ENCODE measurements at places on chromosomes 12 and 14. TPM values are rescaled to one million over a fixed set of nuclear protein-coding genes. Genes with fewer than 3 reads are reported as not detected.

DNA sequence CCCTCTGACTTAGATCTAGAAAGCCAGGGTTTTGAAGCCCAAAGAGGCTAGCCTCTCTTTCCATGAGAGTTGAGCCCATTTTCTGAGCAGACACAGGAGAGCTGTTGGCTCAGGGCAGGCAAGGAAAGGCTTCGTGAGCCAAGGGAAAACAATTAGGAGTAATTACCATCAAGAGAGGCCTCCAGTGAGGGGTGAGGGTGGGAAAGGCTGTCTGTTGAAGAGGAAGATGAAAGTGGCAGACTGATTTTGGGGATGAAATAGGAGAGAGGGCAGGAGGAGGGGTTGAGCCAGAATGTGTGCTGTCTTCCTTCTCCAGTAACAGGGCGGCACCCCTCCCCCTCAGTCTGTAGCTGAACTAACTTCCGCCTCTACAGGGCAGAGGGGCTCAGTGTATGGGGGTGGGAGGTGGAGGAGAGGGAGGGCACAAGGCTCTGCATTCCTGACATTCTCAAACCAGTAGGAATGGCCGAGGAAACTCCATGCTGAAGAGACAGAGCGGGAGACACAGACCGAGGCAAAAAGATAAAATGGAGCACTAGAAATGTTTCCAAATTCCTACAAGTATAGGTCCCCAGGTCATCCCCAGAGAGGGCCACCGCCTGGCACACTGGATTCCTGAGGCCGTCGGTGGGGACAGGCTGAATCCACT is 33.1 kb upstream of the COL2A1 start:
- no peaks in the 10 kb centered on the region for H3K27me3 ChIP-seq
- H3K4me1 ChIP-seq: peaks cover 6% of the 10 kb centered on the region
- H3K36me3 ChIP-seq: no peaks in the 10 kb centered on the region
- DNase-seq: no peak

GRCh38 chr14:81298122-81298521 is 77.4 kb upstream of the GTF2A1 start:
- H3K27ac ChIP-seq: peak overlapping the region; percentile 72
- DNase-seq: no peak
- H3K4me1 ChIP-seq: peaks cover 32% of the 10 kb centered on the region
- peak overlapping the region; percentile 46 for H3K4me3 ChIP-seq
- H3K36me3 ChIP-seq: no peaks in the 10 kb centered on the region
- H3K27me3 ChIP-seq: peaks cover 3% of the 10 kb centered on the region

- no peaks in the 10 kb centered on the region for H3K36me3 ChIP-seq
- DNase-seq: no peak
- H3K4me3 ChIP-seq: no peak overlapping the region
- no peak overlapping the region for H3K27ac ChIP-seq
- no peaks in the 10 kb centered on the region for H3K27me3 ChIP-seq
These were observed 15.8 kb upstream of the GCH1 start for GRCh38 chr14:54918427-54918826.

GRCh38 chr14:102734436-102734835 is 42.8 kb upstream of the TRAF3 start:
- peaks cover 4% of the 10 kb centered on the region for H3K27me3 ChIP-seq
- peaks cover 2% of the 10 kb centered on the region for H3K4me1 ChIP-seq
- no peaks in the 10 kb centered on the region for H3K36me3 ChIP-seq
- no peak for DNase-seq

GRCh38 chr14:68604361-68604730 is 188.5 kb downstream of the ZFP36L1 start:
- no peak overlapping the region for H3K4me3 ChIP-seq
- no peak for DNase-seq
- no peak overlapping the region for H3K27ac ChIP-seq
- H3K36me3 ChIP-seq: peaks cover 6% of the 10 kb centered on the region
- peaks cover 9% of the 10 kb centered on the region for H3K4me1 ChIP-seq
- H3K27me3 ChIP-seq: peaks cover 6% of the 10 kb centered on the region

GRCh38 chr12:117818400-117818799 is 150.4 kb downstream of the KSR2 start:
- H3K4me1 ChIP-seq: no peaks in the 10 kb centered on the region
- H3K36me3 ChIP-seq: no peaks in the 10 kb centered on the region
- DNase-seq: no peak
- no peak overlapping the region for H3K4me3 ChIP-seq
- H3K27ac ChIP-seq: no peak overlapping the region

GRCh38 chr14:68956724-68957123 is 22.4 kb downstream of the ACTN1 start:
- no peak overlapping the region for H3K4me3 ChIP-seq
- H3K36me3 ChIP-seq: no peaks in the 10 kb centered on the region
- no peak for DNase-seq
- no peaks in the 10 kb centered on the region for H3K27me3 ChIP-seq
- no peak overlapping the region for H3K27ac ChIP-seq
- H3K4me1 ChIP-seq: peaks cover 4% of the 10 kb centered on the region

DNA sequence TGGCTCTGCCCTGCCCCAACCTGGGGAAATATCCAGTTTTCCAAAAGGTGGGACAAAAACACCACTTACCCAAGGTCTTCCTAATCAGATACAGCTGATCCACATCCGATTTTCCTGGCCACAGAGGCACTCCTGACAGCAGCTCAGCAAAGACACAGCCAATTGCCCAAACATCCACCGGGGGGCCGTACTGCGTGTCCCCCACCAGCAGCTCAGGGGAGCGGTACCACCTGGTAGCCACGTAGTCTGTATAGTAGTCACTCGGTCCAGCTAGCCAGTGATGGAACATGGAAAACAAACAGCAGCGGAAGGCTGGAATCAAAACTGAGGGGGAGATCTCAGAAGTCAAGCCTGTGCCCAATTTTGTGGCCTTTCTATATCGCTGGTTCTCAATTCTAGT is 28.8 kb downstream of the DMAC2L start:
- H3K4me3 ChIP-seq: no peak overlapping the region
- H3K27ac ChIP-seq: peak overlapping the region; percentile 59
- peaks cover 9% of the 10 kb centered on the region for H3K27me3 ChIP-seq
- H3K4me1 ChIP-seq: peaks cover 43% of the 10 kb centered on the region

- H3K27me3 ChIP-seq: peaks cover 2% of the 10 kb centered on the region
- H3K4me1 ChIP-seq: peaks cover 25% of the 10 kb centered on the region
- no peaks in the 10 kb centered on the region for H3K36me3 ChIP-seq
- peak overlapping the region; percentile 89 for H3K27ac ChIP-seq
These were observed 106.7 kb downstream of the CRADD start for GRCh38 chr12:93783832-93784231.

DNA sequence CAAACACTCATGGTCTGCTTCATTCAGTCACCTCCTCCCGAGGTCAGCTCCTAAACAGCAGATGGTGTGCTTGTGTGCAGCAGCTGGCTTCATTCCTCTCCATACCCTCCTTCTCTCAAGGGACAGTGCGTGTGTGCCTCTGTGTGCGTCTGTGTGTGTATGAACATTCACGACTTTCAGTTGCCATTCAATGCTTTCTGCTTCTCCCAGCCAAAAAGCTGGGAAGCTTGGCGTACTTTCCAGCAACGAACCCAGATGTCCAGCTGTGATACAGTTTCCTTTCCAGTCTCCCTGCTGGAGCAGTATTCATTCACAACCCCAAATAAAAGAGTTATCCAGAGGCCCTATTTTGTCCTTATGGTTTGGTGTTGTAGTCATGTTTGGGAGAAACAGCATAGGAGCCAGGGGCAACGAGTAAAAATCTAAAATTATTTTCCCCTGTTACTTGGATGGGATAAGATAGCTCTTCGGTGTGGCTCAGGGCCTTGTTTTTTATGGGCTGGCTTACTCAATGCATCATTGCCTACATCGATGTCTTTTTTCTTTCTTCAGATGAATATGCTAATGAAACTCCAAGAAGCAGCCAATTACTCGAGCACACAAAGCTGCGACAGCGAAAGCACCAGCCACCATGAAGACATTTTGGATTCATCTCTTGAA is 379.3 kb downstream of the NAV3 start:
- H3K36me3 ChIP-seq: no peaks in the 10 kb centered on the region
- H3K4me1 ChIP-seq: peaks cover 48% of the 10 kb centered on the region
- peak overlapping the region; percentile 93 for H3K27ac ChIP-seq
- peak; percentile 81 for DNase-seq
- H3K4me3 ChIP-seq: peak overlapping the region; percentile 77

- peak; percentile 81 for DNase-seq
- H3K4me3 ChIP-seq: peak overlapping the region; percentile 1
These were observed 19.1 kb upstream of the ARMH4 start for GRCh38 chr14:58171090-58171489.

The OR6C2 gene
- total RNA-seq: not detected

The PLEK2 gene
- not detected for total RNA-seq

The MANSC4 gene
- not detected for total RNA-seq

The SINHCAF gene
- 149 TPM for total RNA-seq

The KIF26A gene
- 5.9 TPM for total RNA-seq

Measured in glutamatergic neuron (in vitro differentiated cells).